ENCODE measurements at places on chromosomes 3 and 15. TPM values are rescaled to one million over a fixed set of nuclear protein-coding genes. Genes with fewer than 3 reads are reported as not detected.

AMIGO3 gene
- not detected for total RNA-seq

CORO2B gene
- total RNA-seq: 10.2 TPM

DAZL gene
- not detected for total RNA-seq

TMIE gene
- total RNA-seq: 0.76 TPM

RSRC1 gene
- total RNA-seq: 44.2 TPM

TRIM69 gene
- 28.0 TPM for total RNA-seq

CHMP2B gene
- 39.1 TPM for total RNA-seq

DNA sequence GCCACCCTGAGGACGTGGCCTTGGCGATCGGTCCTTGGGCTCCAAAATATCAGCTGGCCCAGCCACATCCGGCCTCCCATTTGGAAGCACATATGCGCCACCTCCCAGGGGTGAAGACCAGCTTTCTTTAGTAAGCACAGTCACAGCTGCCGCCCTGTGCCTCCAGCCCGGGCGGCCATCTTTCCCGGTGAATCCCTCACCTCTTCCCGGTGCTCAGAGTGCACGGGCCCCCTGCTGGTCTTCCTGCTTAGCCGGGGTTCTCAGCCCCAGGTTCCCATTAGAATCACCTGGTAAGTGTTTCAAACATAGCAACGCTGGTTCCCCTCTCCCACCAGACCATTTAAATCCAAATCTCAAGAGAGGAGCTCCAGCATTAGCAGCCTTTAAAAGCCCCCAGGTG, 232.2 kb downstream of the VPS13C start:
- no peak for DNase-seq

DNA sequence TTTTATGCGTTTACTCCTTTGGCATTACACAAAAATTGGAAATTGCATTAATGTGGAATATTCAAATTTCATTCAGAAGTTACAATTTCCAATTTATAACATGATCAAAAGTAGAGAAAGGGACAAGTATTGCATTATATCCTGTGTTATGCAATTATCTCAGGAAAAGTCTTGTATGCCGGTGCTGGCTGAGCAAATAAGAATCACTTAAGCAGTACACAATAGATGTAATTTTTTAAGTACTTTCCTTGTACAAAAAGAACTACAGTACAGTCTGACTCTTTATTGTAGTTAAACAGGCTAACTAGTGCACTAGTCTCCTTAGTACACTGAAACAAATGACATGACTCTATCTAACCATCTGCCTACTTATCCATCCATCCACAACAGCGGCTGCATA, 493.2 kb upstream of the KCNMB2 start:
- DNase-seq: no peak

- DNase-seq: no peak
These were observed 184.0 kb downstream of the MAGI1 start for GRCh38 chr3:65854606-65855304.

GRCh38 chr3:189606774-189607173, 24.4 kb upstream of the TP63 start:
- DNase-seq: no peak

DNA sequence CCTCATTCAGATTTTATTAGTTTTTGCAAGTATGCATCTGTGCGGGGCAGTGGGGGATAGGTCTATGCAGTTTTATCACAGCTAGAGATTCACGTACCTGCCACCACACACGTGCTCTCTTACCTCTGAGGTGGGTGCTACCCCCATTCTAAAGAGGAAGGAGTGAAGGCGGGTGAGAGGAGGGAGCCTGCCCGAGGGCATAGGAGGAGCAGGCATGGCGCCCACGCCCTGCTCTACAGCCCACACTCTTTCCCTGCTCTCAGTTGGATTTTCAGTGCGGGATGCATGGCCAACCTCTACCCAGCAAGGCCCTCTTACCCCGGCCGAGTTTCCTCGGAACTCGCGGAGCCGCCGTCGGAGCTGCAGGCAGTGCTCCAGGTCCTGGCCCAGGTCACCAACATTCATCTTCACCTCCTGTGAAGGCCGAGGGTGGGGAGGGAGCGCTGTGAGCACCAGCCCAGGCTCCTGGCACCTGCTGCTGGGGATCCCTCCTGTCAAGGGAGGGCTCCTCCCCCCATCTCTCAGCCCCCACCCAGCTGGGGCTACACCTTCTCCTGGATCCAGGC, 26.9 kb downstream of the PLA2G4B start:
- no peak for DNase-seq

DNA sequence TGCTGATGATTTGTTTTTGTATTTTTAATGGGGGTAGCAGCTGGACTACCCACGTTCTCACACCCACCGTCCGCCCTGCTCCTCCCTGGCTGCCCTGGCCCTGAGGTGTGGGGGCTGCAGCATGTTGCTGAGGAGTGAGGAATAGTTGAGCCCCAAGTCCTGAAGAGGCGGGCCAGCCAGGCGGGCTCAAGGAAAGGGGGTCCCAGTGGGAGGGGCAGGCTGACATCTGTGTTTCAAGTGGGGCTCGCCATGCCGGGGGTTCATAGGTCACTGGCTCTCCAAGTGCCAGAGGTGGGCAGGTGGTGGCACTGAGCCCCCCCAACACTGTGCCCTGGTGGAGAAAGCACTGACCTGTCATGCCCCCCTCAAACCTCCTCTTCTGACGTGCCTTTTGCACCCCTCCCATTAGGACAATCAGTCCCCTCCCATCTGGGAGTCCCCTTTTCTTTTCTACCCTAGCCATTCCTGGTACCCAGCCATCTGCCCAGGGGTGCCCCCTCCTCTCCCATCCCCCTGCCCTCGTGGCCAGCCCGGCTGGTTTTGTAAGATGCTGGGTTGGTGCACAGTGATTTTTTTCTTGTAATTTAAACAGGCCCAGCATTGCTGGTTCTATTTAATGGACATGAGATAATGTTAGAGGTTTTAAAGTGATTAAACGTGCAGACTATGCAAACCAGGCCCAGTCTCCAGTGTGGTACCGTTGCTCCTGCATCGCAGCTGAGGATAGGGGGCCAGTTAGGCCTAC, 1.4 kb upstream of the FES start:
- no peak for DNase-seq

GRCh38 chr15:55742927-55743728, at the start of gene PRTG:
Gene PRTG, minus strand, starts transcription at chr15:55743152. Its CDS starts 221 bp downstream, at chr15:55742931.
- peak; percentile 82 for DNase-seq

- DNase-seq: no peak
These were observed 40.6 kb downstream of the TNK2 start for GRCh38 chr3:195867631-195868335.

DNA sequence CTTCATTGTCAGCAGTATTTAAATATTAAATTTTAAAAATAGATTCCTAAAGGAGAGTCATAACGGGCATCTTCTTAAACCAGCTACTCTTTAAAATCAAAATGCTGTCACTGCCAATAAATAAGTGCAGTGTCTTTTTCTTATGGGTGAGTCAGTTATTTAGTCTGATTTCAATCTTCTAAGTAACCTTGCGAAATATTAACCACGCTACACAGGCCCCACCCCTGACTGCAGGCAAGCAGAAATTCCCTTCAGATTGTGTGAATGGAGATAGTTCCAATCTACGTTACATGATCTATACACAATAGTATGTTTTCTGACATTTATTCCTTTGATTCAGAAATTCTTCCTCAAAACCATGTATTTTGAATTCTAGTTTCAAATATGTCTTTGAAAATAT, 141.5 kb downstream of the GADL1 start:
- no peak for DNase-seq

DNA sequence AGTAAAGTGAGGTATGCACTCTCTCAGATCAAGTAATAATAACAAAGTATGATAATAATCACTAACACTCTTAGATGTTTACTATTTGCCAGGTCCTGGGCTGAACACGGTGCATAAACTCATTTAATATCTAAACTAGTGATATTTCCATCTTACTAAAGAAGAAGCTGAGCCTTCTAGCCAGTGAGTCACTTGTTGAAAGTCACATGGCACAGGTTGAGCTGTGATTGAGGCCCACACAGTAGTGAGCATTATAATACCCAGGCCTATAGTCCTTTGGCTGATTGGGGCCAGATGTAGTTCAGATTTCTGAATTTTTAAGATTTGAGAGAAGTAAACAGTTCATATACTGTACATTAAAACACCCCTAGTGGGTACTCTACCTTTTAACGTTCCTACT, 93.2 kb upstream of the CCDC80 start:
- DNase-seq: no peak
